Fibroblast of pulmonary artery (primary cell): ENCODE measurements at places on chromosomes 11 and 22.

DNA sequence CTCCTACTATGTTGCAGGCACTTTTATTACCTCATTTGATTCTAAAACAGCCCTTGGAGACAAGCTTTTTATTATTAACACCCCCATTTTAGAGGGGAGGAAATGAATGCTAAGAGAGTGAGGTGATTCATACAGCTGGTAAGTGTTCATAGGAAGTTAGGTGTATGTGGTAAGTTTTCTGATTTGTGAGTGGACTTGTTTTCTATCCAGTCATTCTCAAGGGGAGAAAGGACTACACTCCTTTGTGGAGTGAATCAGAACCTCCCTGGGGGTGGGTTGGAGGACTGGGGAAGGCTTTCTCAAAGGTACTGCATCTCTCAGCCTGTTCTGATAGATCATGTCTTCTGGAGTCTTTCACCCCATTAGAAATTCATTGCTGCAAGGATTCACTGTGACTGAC lies 23.5 kb downstream of the PKNOX2 start:
- DNase-seq: peak; percentile 16

DNA sequence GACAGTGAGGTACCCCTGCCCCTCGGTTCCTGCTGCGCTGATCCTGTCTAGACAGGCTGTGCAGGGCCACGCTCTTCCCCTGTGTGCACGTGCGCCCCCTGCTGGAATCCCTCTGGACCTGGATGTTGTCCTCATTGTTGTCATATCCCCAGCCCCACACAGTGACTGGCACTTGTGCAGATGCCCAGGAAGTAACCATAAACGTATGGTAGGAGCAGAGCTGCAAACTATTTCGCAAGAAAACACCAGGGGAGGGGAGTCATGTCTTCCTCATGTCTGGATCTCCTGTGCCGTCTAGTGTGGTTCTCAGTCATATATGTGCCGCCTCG lies 114.7 kb downstream of the CRYBB2 start:
- peak; percentile 40 for DNase-seq

DNA sequence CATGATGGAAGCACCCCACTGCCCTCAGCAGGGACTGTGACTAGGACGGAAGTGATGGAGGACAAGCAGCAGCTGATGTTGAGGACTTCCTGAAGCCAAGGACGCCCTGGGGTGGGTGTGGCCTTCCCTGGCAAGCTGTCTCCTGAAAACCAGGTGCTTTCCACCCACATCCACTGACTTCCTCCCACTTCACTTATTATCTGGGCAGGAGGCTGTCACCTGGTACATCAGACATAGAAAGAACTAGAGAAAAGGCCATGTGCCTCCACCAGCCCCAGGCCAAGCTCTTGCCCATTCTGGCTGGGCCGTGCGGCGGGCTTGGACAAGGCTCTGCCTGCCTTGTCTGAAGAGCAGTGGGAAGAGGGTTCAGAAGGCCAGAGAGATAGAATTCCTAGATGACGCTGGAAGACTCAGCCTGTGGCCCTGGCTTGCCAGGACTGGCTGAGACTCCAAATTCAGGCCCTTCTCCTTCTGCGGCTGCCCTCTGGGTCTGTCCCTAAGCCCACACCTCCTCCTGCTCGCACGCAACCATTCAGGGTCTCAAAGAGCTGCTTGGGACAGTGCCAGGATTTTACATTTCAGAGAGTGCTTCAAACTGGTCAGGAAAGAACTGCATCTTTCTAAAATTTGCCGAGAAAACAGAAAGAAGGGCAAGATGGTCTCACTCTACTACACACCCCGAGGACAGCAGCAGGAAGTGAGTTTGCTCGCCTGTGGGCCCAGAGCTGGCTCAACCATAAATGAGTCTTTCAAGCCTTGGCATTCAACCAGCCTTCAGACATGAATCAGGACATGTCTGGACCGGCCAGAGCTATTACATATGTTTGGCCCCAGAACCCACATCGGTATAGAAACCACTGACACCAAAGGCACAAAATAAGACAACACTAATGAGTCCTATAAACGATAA lies 13.3 kb downstream of the ARHGAP1 start:
- peak; percentile 86 for DNase-seq

GRCh38 chr11:26762089-26762488 lies 40.2 kb upstream of the SLC5A12 start:
- no peak for DNase-seq

GRCh38 chr22:27213766-27214581 lies 556.6 kb downstream of the MIAT start:
- DNase-seq: peak; percentile 76

- peak; percentile 74 for DNase-seq
These were observed 38.5 kb upstream of the APLNR start for GRCh38 chr11:57275582-57275981.

DNA sequence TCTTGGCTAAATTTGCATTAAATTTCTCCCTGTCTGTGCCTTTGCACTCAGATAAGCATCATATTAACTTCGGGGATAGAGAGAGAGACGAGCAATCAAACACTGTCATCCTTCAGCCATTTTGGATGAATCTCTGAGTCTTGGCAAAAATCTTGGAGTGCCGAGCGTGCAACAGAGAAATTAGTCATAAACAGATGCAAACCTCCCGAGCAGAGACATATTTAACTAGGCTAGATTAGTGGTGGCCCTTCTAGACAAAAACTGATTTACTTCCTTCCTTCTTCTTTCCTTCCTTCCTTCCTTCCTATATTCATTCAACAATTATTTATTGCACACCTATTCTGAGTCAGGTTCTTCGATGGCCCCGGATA lies 114.4 kb upstream of the BLID start:
- no peak for DNase-seq

GRCh38 chr11:8070417-8071115 lies 10.4 kb upstream of the TUB start:
- peak; percentile 62 for DNase-seq

DNA sequence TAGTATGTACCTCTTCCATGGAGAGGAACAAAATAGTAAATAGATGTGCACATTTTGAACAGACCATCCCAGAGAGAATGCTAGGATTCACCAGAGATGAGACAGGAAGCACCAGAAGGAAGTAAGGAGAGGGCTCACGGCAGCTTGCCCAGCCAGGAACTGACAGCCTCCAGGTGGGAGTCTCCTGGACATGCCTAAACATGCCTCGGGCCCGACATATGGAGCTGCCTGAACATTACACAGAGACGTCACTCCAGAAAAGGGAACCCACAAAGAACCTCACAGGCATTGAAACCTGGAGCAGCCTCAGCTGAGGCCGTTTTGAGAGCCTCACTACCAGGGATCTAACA lies 67.4 kb downstream of the BRD1 start:
- DNase-seq: peak; percentile 11

- DNase-seq: no peak
These were observed 6.8 kb upstream of the EI24 start for GRCh38 chr11:125562430-125562829.

DNA sequence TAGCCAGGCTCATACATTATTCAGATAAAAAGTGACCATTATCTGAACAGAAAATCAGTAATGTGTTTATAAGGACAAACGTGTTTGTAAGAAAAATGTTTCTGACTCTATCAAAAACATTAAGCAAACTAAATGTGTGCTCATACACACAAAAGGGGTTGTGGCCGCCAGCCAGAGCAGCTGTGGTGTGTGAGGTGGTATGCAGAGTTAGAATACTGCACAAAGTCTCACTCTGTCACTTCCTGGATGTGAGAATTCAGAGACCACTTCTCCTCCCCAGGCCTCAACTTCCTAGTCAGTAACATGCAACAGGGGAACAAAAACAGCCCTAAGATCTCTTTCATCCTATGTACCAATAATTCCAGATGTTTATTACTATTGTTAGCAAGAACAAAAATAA lies 9.4 kb downstream of the OR5B21 start:
- peak; percentile 6 for DNase-seq

DNA sequence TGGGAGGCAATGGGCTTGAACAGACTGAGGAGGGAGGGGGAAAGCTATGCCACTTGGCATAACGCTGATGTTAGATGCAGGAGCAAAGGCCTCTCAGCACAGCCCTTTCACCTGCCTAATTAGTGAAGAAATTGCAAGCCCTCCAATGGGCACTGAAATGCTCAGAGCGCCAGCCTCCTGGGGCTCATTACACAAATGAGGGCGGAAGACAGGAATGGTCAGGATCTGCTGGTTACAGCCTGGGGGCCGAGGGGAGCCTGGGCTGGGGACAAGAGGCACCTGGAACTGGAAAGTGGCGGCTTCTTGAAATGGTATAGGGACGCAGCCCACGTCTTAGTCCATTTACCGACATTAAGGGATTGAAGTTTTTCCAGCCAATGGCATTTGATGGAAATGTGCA lies 50.2 kb upstream of the PLET1 start:
- no peak for DNase-seq

- no peak for DNase-seq
These were observed 18.6 kb downstream of the ARHGEF12 start for GRCh38 chr11:120354779-120355178.

GRCh38 chr11:74633406-74634393 lies 41.3 kb downstream of the POLD3 start:
- DNase-seq: no peak

DNA sequence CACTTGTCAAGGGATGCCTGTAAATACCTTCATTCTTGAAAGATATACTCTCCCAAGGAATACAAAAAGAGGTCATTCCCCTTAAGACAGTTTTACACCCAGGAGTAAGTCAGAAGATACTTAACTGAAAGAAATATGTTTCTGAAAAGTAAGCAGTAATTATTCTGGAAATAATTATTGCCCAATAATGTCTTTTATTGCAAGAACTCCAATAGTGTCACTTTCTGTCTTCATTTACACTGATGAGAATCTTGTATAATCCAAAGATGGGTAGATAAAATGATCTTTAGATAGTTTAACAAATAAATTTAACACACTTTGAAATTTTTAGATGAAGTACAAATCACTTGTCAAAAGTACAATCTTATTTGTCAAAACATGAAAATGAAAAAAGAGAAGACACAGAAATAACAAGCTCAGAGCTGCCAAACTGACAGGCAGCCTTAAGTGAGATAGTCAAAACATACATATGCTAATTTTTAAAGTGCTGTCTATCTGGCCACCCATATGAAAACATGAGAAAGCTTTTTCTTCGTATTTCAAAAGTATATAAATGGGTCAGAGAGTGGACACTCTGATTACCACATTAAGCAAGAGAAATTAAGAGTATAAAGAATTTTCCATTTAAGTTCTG lies 225.1 kb downstream of the TTC28 start:
- no peak for DNase-seq

DNA sequence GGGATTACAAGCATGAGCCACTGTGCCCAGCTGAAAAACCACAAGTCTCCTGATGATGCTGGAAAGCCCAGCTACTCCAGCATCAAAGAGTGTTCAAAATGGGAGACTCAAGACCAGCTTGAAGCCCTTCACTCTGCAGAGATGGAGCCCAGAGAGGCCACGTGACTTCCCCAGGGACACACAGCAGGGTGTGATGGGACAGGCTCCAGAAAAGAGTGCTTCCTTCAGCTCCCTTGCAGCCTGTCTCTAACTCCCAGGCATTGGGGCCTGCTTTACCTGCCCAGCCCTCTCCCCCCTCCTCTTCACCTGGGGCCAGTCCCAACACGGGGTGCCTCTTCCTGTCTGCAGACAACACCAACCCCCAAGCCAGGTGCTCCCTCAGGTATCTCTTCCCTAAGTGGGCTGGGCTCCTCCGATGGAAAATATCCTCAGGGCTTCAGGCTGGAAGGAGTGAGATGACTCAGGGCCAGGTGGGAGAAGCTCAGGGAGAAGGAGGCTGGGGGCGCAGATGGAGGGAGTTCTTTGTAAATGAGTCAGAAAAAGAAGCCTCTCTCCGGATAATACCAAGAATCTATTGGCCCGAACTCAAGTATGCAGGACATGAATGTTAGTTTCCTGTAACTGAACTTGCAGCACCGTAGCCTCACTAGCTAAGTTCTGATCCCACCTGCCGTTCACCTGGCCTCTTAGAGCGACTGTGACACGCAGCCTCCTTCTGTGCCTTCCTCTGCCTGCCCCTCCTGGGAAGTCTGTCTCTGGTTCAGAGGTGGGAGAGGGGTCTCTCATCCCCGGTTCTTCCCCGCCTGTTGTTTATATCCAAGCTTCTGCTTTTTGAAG lies 326.6 kb downstream of the MN1 start:
- peak; percentile 89 for DNase-seq

DNA sequence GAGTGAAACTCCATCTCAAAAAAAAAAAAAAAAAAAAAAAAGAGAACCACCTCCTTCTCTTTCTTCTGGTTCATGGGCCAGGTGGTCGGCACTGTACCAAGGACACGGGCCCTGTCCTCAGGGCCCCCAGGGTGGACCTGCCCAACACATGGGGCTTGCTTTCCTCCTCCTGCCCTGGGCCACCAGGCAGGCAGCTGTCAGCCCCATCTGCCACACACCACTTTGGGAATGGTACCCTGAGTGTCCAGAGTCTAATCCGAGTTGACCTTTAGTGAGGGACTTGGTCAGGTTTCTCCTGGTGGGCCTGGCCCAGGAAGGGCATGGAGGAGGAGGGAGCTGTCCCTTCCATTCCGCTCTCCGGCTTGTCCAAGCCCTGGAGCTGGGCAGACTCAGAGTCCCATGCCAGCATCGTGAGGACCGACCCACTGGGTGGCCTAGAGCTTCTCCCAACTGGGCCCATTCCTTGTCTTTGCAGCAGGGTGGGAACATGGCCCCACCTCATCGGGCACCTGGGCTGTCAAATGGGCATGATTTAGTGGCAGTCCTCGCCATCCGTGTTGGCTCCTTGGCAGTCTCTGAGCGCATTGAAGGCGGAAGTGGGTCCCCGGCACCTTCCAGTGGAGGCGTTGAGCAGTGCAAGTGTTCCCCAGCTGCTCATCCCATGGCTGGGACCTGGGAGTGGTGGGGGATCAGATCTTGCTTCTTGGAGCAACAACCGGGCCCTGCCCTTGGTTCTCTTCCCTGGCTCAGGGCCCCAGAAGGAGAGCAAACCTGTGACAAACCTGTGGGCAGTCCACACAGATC lies 94.8 kb downstream of the BCR start:
- no peak for DNase-seq

DNA sequence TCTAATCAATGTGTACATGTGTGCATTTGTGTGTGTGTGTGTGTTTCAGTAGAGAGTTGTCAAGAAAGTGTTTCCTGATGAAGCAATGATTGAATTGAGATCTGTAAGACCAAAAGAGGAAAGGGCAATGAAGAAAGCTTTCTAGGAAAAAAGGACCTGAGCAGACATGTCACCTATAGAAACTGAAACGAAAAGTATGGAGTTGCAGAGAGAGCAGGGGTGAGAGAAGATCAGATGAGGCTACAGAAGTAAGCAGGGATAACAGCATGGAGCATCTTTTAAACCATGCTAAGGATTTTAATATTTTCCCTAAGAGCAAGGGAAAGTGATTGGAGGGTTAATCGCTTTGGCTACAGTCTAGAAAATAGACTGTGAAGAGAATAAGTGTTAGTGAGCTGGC lies 1459.4 kb upstream of the TENM4 start:
- DNase-seq: no peak

DNA sequence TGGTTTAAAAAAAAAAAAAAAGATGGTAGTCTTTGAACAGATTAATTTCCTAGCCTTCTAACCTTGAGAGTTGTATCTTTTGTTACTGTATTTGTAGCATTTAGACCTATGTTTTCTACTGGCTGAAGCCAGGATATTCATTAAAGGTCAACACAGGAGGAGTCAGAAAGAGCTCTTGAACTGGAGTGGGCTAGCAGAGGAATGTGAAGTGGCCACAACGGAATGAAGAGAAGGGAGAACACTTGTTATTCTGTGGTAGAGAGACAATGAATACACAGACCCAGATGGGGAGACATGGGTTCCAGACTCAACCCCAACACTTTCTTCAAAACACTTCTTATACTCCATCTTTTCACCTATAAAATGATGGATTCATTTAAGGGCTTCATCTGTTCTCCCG lies 88.1 kb downstream of the RELT start:
- DNase-seq: no peak

- DNase-seq: no peak
These were observed 24.0 kb upstream of the TOP3B start for GRCh38 chr22:22006596-22006990.
